Stimulated activated CD8-positive, alpha-beta memory T cell treated with anti-CD3 and anti-CD28 coated beads, Interleukin-4, amount 100 ng/mL, for 1 hour (primary cell): ENCODE measurements at places on chromosomes 5 and 9.

GRCh38 chr5:151709109-151709735 lies 22.5 kb upstream of the SPARC start:
- DNase-seq, result no peak

DNA sequence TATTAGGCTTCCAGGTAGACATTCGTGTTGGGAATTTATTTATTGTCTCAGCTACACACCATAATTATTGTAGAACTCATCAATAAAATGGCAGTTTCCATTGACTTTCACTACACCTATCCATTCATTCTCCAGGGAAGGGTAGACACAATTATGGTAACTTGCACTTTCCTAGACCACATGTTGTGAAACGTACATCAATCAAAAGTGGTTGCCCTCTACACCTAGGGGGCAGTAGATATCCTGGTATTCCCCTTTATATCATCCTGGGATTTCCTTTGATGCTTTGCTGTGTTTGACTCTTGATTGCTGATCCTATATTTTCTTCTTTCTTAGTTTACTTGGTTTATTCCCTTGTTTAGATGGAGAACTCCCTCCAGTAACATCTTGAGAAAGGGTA lies 47.9 kb downstream of the ADGRV1 start:
- DNase-seq, result no peak

GRCh38 chr9:20300430-20301115 lies 321.7 kb downstream of the MLLT3 start:
- DNase-seq, result no peak

GRCh38 chr5:1375871-1376810 lies 31.2 kb upstream of the CLPTM1L start:
- DNase-seq, result no peak

GRCh38 chr9:70954596-70955143 lies 166.8 kb downstream of the TRPM3 start:
- no peak for DNase-seq

DNA sequence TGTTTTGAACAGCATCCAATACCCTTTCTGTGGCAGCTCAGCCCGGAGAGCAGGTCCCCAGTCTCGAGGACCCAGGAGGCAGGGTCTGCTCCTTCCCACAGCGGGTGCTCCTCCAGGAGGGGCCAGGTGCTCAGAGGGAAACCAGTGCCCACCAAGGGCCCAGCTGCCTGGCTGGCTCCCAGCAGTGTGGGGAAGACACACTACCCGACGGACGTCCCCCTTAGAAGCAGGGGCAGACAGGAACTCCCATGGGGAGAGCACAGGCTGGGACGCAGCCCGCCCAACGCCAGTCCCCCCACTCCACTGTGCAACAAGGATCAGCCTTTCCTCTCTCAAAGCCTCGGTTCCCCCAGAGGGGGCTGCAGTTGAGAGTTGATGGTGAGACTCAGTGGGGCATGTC lies 57.6 kb downstream of the ADAMTS2 start:
- DNase-seq, result no peak

DNA sequence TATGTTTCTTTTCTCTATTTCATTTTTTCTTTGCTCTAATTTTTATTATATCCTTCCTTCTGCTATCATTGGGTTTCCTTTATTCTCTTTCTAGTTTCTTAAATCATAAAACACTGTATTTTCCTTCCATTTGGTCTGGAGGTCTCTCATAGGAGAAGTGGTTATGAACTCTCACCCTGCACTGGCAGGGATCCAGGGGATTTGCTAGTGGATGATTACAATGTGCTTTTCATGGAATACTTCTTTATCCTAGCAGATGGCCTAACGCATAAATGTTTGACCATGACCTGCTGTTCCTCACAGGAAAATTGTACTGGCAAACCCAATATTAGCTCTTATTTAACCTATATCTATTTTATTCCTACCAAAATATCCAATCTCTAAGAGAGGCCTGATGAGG lies 31.5 kb upstream of the SGCD start:
- DNase-seq, result no peak

DNA sequence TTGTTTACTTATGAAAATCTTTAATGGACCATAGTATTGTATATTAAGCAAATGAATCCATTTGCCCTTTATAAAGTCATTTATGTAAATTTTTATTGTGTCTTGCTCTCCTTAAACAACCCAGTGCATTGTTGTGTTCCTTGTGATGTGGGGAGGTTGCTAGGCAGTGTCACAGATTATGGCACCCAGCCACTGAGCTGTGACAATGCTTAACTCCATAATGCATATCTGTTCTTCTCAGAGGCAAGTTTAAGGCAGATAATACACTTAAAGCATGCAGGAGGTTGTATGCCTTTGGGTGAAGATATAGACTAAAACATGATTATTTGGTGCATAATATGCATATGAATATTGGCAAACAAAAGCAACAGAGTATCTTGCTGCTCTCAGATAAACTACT lies 269.6 kb upstream of the RIOK2 start:
- no peak for DNase-seq

DNA sequence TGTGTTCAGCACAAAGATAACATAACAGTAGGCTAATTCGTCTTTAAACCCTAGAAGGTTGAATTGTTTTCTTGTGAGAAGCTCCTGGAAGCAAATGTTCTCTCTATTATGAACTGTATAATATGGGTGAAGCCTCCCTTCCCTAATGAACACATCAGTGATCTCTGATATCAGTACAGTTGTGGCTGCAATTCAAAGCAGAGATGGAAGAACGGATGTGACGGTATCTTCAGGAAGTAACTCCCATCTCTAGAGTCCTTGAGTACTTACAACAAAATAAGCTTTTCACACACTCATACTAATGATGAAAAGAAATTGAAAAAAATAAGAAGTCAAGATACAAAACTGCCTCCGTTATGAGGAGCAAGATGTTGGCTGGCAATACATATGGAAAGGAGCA lies 4.5 kb downstream of the HCN1 start:
- no peak for DNase-seq

DNA sequence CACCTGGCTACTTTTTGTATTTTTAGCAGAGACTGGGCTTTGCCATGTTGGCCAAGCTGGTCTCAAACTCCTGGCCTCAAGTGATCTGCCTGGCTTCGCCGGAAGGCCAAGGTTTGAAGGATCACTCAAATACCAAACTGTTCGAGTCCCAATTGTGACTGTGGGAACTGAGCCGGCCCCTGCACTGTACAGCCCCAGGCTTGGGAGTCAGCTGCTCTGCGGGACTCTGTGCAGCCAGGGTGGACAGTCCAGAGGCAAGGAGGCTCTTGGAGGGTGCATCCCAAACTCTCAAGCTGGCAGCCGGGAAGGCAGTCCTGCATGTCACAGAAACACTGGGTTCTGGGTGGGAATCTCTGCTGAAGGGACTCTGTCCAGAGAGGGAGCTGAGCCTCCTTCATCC lies 109.0 kb downstream of the ENTREP1 start:
- DNase-seq, result no peak

- no peak for DNase-seq
Measured at GRCh38 chr5:133274597-133274935, 222.8 kb downstream of the HSPA4 start.

GRCh38 chr9:79140751-79141150 lies 431.0 kb upstream of the TLE4 start:
- no peak for DNase-seq

GRCh38 chr5:151253605-151253950 lies 593 bp downstream of the GM2A start:
- no peak for DNase-seq

DNA sequence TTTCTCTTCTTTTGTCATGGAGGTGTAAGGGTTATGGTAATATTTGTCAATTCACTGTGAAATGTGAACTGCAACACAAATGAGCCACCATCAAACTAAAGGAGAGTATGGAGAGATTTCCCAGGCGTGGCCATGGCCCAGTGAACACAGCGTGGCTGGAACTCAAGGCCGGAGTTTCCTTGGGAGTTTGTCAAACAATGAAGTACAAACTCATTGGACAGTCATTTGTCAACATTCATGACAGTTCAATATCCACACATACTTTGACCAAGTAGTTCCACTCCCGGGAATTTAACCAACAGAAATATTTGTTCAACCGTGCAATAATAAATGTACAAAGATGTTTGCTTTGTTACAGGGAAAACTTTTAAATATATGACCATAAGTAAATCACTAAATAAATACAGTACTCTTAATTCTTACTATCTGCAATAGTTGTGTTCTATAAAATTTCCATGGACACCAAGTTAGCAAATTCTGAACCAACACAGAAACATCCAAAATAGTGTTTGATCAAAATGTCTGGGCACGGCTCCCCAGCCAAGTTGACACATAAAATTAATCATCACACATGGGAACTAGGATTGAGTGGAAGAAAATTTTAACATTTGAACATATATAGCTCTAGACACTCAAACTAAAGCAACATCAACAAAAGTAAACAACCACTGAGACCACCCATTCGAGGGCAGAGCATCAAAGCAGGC lies 87.1 kb downstream of the DIRAS2 start:
- no peak for DNase-seq

GRCh38 chr9:93127395-93127911 lies 6.6 kb downstream of the NINJ1 start:
- DNase-seq, result no peak

- no peak for DNase-seq
Measured at GRCh38 chr9:127123064-127123890, 842 bp upstream of the ANGPTL2 start.

DNA sequence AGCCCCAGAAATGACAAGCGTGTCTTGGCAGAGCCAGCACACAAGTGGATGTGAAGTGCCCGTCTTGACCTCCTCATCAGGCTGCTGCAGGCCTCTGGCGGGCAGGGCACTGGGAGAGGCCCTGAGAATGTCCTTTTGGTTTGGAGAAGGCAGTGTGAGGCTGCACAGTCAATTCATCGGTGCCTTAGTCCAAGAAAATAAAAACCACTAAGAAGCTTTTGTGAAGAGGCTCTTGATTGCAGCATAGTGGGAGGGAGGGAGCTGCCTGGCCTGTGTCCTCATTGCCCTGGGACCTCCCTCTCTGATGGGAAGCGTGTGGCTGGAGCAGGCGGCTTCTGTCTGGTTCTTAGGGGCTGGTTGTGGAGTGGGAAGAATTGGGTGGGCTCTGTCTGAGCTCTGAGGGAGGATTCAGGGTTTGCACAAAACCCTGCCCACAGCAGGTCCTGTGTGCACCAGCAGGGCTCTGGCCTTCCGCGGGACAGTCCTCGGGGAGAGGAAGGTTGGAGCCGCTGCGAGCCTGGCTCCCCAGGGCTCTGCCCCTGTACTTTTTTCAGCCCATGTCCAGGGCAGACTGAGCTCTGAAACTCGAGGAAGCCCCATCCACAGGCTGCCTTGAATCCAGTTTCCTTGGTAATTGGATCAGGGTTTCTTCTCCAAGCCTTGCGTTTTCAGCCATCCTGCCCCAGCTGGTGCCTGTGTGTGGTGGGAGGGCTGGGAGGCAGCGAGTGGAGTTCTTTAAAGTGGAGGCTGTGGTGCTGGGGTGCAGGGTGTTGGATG lies 1.1 kb downstream of the HRCT1 start:
- DNase-seq, result no peak

DNA sequence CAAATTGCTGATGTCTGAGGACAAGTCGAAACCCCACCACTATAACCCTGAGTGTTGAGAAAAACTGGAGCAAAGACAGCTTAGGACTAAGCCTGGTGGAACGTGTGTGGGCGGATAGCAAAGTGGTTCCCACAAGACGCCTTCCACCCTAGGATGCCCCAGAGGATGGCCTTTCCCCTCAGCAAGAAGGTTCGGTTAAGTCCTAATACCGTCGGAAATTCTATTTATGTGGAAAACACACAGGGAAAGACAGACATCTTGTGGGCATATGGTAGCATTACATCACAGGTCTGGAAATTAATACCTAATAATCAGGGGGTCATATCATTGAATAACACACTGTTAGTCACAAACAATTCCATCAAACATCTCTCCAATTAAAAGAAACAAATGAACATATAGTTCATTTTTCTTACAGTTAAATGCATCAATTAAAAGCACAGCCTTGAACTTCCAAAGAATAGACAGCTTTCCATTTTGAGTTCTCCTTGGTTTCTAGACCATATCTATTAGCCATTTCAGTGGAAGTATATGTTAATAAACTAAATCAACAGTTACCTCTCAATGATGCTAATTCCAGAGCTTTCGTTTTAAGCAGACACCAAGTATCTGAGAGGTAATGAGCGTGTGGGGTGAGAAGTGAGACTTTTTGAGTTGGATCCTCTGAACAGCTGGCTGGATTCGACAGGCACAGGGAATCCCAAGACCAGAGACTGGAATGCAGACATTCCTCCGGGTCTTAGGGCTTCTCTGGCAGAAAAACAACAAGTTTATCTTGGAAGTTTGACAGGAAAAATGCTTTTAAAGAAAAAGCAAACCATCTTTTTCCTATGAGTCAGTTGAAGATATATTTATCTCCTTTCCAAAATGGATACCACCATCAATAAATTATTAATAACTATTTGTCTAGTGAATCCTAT lies 2.9 kb upstream of the ICE1 start:
- DNase-seq, result no peak

DNA sequence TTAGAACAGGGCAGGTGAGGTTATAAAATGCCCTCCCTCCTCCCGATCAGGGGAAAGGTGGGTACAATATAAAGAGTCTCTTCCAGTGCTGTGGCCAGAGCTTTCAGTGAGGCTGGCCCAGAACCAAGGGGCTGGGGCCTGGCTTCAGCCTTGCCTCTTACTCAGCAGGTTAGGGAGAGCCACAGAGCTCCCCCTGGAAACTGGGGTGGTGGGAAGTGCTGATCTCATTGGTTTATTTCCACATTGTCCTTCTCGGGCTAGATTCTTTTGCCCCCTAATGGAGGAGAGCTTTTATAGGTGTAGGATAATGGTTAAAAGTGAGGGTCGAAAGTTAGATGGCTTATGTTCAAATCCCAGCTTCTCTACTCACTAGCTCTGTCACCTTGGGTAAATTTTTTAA lies 186.7 kb upstream of the TBC1D2 start:
- no peak for DNase-seq
